Kasumi-1 (cell line): ENCODE measurements at places on chromosomes 3 and 15.

DNA sequence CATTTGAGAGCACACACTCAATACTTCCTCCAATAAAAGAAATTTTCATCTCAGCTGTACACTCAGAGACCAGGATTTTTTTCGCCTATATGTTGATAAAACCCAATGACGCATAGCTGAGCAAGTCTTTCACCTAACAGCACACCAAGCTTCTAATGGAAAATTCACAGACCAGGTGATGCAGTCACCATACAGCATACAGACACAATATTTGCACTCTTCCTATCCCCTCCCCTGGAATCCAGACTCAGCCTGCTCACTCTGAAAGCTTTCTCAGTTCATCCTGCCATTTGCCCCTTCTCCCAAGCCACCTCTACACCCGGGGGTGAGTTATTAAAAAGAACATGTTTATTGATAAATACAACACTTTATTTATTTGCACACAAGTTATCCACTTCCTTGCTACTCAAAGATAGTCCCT is 1.7 kb downstream of the TBC1D5 start:
- peak; percentile 53 for DNase-seq

DNA sequence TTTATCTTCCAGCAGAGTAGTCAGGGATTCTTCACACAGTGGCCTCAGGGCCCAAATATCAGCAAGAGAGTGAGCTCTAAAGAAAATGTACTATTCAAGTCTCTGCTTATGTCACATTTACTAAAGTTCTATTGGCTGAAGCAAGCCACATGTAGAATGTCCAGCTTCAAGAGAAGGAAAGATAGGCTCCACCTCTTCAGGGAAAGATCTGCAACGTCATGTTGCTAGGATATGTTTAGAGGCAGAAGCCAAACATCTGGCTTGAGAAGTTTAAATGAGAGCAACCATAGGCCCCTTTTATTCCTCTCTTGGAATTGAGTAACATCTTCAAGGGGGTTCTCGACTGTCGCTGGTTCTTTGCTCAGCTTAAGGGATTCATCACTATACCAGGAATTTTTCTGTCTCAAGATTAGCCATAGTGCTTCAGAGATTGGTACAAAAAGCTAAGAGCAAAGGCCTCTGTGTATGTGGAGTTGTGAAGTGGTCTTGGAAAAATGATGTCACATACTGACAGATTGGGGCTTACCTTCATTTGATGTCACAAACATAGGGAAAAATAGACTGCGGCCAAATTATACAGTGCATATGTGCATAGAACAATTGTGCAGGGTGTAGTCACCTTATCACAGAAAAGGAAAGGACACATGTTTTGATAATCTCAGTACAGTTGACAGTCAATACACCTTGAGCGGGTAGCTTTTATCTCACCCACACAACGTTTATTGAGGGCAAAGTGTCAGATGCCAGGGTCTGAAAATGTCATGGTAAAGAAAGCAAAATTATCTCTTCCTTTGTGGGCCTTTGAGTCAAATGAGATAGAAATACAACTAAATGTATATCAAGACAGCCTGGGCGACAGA is 11.3 kb upstream of the THRB start:
- DNase-seq: no peak

DNA sequence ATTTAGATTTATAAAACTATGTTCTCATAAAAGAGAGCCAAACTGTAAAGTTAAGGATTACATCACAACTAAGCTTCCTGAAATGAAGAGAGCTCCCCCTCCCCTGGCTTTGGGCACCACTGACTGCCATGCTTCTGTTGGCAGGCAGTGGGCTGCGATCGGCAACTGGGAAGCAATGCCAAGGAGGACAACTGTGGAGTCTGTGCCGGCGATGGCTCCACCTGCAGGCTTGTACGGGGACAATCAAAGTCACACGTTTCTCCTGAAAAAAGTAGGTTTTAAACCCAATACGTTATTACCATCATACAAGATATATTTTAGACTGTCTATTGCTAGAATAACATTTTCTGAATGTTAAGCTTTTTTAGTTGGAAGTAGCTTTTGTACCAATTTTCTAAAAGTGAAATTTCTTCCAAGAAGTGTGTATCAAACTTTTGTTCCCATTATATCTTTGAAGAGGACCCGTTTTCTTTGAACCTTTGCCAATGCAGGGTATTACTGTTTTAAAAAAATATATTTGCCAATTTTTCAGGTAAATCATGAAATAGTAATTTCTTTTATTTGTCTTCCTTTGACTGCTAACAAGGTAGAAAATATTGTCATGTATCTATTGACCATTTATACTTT is 184.1 kb downstream of the ADAMTSL3 start:
- peak; percentile 19 for DNase-seq

DNA sequence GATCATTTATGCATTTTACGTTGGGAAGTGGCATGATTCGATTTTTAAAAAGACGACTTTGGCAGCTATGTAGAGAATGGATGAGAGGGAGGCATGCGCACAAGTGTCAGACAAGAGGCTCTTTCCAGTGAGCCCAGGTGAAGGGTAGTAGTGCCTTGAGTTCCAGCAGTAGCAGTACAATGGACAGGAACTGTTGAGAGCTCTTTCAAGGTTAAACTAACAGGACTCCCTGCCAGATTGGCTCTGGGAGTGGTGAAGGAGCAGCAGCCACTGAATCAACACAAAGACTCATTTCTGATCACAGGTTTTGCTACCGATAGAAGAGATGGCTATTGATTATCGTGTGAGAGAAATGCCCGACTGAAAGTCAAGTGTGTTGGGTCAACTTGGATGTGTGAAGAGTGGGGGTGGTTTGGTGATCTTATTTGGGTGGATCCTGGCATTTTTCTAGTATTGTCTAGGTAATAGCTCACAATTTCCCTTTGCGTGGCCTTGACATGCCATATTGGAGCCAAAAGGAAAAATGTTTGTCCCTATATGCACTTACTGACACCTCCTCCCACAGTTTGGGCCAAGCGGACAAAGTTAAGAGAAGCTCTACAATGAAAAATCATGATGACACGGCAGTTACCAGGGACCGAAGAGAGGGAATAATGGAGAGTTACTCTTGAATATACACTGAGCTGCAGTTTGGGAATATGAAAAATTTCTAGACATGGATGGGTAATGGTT is 81.6 kb upstream of the MDFIC2 start:
- no peak for DNase-seq
